Stimulated activated effector memory CD8-positive, alpha-beta T cell treated with anti-CD3 and anti-CD28 coated beads, Interleukin-12 subunit alpha, Interleukin-12 subunit beta, amount 100 ng/mL, for 72 hours (primary cell): ENCODE measurements at places on chromosomes 13 and 19.

- no peak for DNase-seq
Observed at GRCh38 chr13:111508164-111508870, 187.9 kb downstream of the TEX29 start.

DNA sequence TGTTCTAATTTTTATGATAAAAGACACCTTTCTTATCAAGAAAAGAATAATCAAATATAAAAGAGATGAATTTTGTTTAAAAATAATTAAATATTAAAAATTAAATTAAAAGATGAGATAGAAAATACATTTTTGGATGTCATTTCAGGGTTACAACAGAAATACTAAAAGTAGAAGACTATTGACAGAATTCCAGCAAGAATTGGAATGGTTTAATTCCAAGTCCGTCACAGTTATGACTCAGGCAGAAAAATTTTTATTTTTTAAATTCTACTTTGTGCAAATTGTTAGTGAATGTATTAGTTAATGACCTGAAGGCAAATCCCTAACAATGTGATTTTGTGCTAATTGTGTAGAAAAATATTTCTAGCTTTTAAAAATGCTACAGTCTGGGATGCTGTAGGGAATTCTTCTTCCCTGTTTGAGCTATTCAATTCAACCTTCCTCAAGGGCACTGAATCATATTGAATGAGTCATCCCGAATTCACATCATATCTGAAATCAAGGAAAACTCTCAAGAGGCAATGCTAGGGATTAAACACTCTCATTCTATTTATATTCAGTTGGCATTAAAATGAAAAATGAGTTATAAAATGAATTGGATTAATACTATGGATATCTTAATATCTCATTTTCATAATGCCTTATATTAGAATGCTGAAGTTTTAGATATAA, 633.5 kb upstream of the ATXN8OS start:
- no peak for DNase-seq

DNA sequence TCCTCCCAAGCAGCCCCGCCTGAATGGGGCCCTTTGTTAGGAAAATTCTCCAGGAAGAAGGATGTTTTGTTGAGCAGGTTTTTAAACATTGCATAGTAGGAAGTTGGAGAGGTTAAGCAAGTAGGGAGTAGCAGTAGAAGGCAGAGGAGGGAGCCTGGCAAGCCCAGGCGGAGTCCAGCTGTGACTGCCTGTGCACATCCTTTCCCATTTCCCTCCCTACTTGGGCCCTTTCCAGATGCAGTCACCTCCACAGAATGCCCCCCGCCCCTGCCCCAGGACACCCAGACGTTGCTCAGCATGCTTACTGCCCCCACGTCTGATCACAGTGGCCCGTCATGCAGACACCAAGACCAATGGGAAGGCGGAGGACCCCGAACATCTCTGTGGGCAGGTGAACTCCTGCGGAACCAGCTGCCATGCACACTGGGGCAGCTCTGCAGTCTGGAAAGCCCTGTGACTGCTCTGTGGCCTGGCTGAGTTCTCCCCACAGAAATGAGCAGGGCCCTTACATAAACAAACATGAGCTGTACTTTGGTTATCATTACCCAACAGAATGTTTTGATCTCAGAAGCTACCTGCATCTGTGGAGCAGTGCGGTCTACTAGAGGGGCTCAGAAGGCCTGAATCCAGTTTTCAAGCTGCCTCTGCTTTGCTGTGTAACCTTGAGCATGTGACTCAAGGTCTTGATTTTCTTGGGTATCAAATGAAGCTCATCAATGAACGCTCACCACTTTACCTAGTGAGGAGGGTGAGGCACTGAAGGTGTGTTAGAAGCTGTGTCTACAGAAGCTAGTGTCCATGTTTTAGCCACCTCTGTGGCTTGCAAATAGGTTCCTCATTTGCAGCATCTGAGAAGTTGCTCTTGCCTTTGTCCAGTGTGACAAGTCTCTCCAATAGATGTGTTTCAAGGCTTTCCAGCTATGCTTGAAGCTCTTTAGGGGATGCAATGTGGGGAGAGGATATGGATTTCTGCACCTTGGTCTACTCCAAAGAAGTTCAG, 84.2 kb downstream of the TNFRSF19 start:
- no peak for DNase-seq

DNA sequence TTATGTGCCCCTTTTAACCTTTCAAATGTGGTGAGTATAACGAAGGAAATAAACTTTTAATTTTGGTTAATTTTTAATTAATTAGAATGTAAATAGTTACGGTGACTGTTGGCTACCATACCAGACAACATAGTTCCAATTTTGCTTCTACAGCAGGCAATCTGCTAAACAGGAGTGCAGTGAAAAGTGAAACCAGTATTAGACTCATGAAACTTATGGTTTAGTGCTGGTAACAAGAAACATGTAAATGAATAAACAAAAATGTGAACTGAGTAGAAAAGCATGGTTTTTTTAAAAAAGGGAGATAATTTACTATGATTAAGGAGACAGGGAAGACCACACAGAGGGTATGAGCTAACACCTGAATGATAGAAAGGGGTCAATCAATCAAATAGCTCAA, 478.4 kb downstream of the PCDH9 start:
- DNase-seq: no peak

DNA sequence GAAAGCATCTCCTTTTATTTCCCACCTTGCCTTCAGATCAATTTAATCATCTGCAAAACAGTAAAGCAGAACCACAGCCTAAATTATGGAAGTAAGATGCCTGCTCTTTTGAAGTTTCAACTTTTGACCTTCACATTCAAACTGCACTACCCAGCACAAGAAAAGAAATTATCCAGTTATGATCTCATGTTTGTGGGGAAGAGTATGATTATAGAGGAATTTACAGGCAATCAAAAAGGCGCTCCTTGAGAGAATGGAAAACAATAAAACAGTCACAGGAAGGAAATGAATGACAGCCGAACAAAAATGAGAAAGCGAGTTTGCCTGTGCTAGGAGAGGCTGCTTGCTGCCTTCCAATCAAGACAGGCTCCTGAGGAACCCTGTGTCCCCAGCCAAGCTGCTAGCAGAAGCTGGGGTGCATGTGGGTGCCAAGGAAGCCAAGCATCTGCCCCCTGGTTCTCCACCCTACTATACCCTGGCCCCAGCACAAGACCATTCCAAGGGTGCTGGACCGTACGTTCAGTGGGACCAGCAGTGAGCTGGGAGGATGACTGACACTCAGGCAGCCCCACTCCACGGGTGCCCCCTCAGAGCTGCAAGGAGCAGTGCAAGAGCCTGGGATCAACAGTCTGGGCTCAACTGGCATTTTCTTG, 47.8 kb downstream of the PEPD start:
- no peak for DNase-seq

GRCh38 chr13:35851356-35851755, 279.8 kb downstream of the DCLK1 start:
- DNase-seq: no peak

GRCh38 chr19:48819366-48819816, 8.6 kb upstream of the BCAT2 start:
- DNase-seq: no peak

- no peak for DNase-seq
Observed at GRCh38 chr19:55622242-55622969, 2.0 kb downstream of the ZNF784 start.
